ENCODE measurements at places on chromosomes 5 and 9.

DNA sequence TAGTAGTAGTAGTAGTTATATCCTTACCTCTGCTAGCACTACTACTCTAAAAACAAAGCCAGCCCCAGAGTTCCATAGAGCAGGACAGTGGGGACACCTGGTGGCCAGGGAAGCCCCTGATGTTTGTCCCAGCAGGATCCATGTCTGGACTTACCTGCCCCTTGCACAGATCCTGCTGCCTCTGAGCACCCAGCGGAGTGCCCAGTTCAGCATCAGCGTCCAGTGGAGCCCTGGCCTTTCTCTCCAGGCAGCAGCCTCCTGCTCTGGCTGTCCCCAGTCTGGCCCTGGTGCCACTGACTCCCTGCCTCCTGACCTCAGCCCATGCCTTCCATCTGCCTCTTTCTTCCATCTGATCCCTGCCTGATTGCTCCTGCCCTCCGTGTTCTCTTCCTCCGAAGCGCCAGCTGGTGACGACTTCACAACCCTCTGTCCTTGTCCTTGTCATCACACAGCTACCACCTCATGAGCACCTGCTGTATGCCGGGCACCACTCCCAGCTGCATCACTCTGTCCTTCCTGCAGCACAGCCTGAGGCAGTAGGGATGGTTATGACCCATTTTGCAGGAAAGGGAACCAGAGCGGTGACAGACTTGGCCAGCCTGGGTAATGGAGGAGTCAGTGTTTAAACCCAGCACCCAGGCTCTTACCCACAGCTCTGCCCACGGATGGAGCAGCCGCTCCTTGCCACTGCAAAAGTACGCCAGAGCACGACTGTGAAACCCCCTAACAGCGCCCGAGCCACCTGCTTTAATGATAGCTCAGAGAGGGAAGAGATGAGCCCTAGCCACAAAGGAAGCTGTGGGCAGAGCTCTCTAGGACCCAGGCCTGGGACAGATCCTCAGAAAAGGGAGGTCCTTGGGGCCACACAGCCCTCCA, 11.5 kb downstream of the SARDH start:
- no peak for DNase-seq

DNA sequence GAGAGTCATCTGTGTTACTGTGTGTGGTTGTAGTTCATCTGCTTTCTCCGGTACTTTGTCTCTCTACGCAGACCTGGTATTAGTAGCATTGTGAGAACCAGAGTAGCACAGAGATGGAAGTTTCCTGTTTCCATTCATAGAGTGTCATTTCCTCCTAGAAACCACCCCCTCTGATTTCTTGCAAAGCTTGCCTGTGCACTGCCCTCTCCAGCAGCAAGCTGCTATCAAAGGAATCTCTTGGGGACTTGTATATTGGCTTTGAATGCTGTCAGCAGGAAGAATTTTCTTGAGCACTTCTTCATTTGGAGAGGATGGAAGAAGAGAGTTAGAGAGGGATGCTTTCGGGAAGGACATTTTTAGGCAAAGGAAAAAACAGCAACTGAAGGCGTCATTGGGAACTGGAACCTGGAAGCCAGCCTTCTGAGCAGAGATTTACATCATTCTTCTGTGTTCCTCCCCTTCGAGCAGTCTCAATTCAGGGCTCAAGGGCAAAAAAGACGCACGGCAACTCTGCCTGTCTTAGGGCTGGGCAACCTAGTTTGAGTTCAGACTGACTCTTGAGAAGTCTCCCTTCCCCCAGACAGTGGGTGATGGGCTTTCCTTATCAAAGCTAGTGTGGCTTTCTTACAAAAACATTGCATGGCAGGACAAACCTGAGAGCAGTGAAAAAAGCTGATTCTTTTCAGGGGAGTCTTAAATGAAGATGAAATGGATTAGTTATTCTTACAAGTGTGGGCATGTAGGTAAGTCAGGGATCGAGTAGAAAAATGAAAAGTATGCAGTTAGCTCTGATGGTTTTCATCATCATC, 226.3 kb downstream of the AOPEP start:
- no peak for DNase-seq

DNA sequence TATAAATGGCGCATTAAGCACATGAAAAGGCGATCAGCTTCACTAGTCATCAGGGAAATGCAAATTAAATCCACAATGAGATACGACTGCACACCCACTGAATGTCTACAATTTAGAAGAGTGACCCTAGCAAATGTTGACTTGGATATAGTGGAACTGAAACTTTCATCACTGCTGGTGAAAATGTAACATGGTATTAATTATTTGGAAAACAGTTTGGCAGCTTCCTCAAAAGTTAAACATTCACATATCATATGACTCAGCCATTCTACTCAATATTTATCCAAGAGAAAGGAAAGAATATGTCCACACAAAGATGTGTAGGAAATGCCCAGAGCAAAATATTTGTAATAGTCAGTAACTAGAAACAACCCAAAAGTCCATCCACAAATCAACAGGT, 146.5 kb downstream of the LPAR1 start:
- no peak for DNase-seq

DNA sequence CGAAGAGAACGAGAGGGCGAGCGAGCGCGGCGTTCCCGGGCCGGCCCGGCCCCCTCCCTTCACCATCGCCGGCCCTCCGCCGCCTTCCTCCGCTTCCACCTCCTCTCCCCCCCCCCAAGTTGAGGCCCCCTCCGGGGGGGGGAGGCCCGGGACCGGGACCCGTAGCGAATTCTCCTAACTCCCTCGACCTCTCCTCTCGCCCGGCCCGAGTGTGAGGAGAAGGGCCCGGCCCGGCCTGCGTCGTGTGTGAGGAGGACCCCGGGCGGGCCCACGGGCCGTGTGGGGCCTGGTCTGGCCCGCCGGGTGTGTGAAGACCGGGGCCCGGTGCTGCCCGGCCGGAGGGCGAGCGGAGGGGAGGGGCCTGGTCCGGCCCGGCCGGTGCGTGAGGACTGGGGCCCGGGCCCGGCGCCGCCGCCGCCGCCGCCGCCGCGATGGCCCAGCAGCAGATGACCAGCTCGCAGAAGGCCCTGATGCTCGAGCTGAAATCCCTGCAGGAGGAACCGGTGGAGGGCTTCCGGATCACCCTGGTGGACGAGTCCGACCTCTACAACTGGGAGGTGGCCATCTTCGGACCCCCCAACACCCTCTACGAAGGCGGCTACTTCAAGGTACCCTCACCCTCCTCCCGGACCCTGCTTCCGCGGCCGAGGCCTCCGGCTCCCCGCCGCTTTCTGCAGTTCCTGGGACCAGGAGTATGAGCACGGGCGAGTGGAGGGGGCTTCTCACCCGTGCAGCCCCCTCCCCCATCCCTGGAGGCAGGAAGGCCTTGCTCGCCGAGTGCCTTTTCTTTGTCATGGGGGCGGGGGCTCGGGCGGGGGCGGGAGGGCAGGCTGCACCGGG, 587 bp downstream of the UBE2R2 start:
- DNase-seq: no peak

DNA sequence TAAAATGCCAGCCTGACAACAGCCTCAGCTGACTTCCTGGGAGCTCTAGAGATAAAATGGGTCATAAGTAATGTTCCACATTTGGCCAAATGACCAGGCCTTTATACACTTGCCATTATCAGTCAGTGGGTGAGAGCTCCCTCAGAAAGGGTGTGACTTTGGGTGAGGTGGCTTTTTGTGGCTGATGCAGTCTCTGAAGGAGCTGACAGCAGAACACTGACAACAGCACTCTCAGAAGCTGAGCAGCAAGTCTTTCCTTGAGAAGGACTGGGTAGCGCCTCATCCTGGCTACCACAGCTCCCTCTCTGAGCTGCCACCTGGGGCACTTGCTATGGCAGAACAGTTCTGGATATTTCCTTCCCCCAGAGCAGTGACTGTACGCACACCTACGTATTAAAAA, 22.0 kb upstream of the GNAQ start:
- DNase-seq: no peak

- DNase-seq: no peak
Observed at GRCh38 chr5:78699552-78700153, 51.1 kb upstream of the LHFPL2 start.

DNA sequence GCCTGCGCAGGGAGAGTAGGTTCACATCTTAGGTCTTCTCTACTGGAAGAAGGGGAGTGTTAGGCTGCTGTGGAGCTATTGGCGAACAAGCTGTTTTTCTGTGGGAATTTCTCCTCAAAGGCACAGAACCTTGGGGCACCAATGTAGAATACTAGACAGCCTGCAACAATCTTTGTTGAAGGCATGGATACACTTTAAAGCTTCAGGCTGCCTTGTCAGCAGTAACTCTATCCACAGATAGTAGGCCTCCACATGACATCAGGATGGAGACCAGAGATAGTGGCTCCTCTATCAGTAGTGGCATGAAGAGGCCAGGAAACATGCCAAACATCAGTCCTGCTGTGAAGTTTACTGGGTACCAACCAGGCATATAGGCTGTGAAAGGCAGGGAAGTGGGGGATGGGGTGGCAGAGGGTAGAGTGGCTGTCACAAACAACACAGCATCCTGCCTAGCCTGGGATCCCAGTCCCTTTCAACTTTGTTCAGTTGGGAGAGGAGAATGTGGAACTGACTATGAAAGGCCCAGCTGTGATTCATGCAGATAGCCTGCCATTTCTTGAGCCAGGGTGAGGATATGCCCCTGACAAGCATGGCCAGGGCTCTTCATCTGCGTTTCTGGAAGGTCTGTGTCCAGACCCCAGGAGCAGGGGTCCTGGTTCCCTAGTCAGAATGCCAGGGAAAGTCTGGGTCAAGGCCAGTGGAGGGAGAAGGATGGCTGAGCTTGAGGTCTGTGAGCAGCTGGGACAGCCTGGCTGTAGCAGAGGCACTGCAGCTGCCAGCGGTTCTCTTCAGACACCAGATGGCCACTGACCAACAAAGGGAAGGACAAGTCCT, 1.0 kb upstream of the HK3 start:
- no peak for DNase-seq

GRCh38 chr5:947626-948471, 55.2 kb downstream of the TRIP13 start:
- no peak for DNase-seq

GRCh38 chr5:160188141-160189015, 40.9 kb upstream of the FABP6 start:
- DNase-seq: no peak

DNA sequence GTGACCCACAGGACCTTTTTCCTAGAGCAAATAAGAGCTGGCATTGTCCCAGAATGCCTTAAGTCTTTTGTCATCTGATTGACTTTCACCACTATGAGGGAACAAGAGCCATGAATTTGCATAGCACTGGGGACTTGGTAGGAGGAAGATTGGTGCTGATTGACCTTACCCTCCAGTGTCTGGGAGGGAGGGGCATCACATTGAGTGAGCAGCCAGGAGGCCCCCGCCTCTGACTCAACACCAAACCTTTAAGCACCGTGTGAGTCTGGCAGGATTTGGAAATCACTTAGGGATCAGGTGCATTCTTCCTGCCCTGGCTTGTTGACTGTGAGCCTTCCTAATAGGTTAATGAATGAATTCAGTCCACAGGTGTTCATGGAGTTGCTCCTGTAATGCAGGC, 40.7 kb downstream of the WNK2 start:
- DNase-seq: no peak

DNA sequence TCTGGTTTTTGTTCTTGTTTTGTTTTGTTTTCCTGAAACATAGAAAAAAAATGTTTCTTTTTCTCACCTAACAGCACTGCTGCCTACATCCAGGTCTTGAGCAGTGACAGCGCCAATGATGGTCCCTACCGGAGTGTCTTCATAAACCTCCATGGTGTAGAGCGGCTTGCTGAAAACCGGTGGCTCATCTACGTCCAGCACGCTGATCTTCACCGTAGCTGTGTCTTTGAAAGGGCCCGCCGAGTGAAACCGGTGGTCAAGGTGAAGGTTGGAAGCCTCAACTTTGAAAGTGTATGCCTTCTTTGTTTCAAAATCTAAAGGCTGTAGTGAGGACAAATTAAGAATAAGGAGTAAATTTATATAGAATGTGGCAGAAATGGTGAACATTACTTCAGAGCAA, 1051.0 kb downstream of the CDH12 start:
- DNase-seq: no peak

DNA sequence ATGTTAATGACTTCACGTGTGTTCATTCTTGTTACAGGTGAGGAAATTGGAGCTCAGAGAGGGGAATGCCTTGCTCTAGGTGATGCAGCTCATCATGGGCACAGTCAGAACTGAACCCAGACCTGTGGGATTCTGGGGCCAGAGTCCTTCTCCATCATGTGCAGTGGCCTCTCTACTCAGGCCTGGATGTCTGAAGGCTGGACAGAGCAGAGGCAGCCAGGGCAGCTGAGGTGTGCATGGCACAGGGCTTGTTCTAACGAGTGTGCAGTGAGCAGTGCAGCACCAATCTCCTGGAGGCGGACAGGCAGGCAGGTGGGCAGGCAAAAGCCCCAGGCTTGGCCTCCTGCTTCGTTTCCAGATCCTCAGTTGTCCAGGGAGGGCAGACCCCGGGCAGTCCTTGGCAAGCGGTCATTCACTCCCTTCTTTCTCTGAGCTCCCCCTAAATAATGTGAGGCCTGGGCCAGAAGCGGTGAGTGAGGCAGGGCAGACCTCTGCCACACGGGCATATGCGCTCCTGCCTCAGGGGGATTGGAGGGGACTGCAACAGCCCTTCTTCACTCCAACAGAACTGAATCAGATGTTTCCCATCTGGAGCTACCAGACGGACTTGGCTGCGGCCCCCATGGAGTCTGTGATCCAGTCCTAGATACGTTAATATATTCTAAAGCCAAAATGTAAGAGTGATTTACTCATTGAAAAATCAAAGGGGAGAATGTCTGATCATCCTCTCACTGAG, 68.7 kb upstream of the FSTL4 start:
- DNase-seq: no peak

DNA sequence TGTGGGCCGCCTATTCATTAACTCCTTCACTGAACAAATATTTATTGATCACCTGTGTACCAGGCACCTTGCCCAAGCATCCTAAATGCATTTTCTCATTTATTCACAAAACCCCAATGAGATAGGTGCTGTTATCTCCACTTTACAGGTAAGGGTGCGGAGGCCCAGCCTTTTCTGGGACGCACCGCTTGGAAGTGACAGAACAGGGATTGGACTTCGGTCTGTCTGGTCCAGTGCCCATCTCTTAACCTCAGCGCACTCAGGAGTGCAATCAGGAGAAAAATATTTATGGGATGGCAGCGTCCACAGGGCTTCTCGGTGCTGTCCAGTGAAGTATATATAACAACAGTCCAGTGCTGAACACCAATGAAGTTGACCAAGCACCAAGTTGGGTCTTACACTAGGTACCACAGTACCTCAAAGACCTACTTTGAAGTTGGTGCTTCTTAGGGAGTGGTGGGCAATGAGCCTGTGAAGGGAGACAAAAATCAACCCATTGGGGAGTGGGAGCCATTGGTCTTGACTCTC, 18.9 kb upstream of the GARNL3 start:
- no peak for DNase-seq

GRCh38 chr9:14207352-14207995, 106.5 kb downstream of the NFIB start:
- DNase-seq: no peak

- DNase-seq: no peak
Observed at GRCh38 chr9:131008563-131008908, 438 bp upstream of the LAMC3 start.

DNA sequence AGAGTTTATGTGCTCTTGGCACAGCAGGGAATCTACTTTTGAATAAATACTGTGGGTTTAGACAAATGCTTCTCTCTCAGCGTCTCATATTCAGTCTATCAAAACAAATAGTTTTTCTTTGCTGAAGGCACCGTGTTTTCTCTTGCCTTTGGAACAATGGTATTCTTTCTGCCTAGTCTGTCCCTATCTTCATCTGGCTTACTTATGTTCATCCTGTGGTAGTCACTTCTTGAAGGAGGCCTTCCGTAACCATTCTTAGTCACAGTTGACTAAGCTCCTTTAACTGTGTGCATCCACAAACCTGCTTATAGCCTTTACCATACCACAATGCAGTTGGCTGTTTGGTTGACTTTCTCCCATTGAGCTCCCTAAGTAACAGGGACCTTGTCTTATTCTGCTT, 45.9 kb downstream of the LARP1 start:
- no peak for DNase-seq

Data from cortex of kidney (tissue), 1 donor.